Motor neuron (in vitro differentiated cells): ENCODE measurements at places on chromosomes 5 and 9. TPM values are rescaled to one million over a fixed set of nuclear protein-coding genes. Genes with fewer than 3 reads are reported as not detected.

DNA sequence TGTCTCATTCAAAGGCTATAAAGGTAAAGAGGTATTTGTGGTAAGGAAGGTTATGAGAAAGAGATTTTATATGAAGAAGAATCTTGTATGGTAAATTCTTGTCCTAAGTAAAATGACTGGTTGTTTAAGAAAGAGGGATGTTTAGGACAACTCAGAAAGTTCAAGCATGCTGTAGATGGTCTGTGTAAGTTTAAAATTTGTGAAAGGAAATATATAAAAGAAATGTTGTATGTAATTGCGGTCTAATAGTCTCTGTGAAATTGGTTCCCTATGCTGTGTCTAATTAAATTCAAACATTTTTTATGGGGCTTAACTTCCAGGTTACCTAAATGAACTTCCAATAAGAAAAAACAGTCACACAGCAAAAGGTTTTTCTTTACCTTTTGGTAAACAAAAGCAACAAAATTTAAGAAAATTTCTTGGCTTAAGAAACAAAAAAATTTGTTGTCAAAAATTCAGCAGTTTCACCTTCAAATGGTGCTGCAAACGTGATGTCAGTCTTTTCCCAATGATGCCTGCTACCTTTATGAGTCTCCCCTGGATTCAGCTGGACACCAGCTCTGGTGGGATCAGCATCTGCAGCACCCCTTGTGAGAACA, 83.0 kb upstream of the FCN1 start:
- no peak for ATAC-seq

DNA sequence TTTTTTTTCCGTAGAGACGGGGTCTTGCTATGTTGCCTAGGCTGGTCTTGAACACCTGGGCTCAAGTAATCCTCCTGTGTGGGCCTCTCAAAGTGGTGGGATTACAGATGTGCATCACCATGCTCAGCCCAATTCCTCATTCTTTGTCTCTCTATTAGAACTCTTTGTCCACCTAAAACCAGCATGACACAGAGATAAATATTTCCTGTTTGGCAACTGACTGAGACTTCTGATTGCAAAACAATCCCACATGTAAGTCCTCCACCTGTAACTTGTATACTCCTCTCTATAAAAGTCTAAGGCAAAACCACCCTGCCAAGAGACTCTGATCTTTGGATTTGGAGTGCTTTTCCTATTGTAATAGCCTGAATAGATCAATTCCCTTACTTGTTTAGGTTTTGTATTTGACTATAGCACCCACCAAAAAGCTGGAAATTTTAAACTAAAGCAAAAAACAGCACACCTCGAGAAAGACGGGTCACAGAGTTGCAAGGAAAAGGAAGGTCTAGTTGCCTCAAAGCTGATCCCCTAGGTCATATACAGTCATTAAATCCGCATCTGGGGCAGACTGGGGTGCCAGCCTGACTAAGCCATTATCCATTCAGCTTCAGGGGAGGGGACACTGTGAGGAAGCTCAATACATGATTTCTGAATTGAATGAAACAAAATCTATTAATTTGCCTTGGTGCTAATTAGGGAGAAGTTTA, 13.5 kb upstream of the KIF27 start:
- no peak for ATAC-seq

- ATAC-seq = no peak
Measured at GRCh38 chr5:115575167-115576070, 26.9 kb downstream of the TICAM2 start.

DNA sequence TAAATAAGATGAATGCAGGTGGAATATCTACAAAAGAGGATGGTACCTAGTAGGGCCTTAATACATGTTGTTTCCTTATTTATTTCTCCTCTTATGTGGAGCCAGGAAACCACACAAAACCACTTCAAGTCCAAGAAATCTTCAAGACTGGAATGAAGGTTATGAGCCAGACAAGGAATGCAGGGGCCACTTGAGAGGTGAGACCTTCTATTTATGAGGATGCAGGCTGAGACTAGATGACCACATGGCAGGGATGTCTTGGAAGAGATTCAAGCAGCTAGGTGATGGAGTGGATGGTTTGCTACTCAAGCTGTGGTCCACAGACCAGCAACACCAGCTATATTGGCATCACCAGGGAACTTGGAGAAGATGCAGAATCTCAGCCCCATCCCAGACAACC, 92.2 kb downstream of the TNC start:
- ATAC-seq = no peak

PCYOX1L gene
- 15.1 and 16.6 TPM in 2 replicates for total RNA-seq

DNA sequence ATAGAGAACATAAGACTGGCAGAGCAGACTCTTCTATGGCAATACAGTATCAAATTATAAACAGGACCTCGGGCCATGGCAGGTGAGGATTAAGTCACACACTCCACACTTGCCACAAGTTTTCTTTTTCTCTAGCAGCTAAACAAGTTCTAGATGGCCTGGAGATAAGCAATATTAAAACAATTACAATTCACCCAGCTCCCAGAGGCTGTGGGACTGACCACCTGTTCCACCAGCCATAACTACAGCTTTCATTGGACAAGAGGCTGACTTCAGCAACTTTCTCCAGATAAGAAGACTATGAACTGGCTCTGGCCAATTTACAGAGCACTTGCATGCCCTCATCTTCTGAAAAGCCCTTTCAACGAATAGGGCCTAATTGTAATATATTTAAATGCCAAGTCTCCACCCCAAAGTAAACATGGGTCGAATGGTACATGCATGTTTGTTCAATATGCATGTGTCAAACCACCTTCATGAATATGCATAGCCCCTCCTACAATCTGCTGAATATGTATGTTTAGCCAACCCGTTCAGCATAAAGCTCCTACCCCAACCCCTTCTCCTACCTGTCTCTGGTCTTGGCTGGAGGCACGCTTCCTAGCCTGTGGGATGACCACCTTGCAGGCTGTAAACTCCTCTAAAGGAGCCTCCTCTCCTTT, 6.1 kb upstream of the CFAP157 start:
- ATAC-seq = no peak
